ENCODE measurements at places on chromosomes 16 and 17. TPM values are rescaled to one million over a fixed set of nuclear protein-coding genes. Genes with fewer than 3 reads are reported as not detected.
A peak's percentile ranks its signal among the peaks of the same experiment; 100 is the strongest.

GRCh38 chr17:5047446-5047845 is 12.2 kb upstream of the SLC52A1 start:
- DNase-seq: no peak

- no peak for DNase-seq
Observed at GRCh38 chr16:50735629-50736122, 6.2 kb upstream of the CYLD start.

DNA sequence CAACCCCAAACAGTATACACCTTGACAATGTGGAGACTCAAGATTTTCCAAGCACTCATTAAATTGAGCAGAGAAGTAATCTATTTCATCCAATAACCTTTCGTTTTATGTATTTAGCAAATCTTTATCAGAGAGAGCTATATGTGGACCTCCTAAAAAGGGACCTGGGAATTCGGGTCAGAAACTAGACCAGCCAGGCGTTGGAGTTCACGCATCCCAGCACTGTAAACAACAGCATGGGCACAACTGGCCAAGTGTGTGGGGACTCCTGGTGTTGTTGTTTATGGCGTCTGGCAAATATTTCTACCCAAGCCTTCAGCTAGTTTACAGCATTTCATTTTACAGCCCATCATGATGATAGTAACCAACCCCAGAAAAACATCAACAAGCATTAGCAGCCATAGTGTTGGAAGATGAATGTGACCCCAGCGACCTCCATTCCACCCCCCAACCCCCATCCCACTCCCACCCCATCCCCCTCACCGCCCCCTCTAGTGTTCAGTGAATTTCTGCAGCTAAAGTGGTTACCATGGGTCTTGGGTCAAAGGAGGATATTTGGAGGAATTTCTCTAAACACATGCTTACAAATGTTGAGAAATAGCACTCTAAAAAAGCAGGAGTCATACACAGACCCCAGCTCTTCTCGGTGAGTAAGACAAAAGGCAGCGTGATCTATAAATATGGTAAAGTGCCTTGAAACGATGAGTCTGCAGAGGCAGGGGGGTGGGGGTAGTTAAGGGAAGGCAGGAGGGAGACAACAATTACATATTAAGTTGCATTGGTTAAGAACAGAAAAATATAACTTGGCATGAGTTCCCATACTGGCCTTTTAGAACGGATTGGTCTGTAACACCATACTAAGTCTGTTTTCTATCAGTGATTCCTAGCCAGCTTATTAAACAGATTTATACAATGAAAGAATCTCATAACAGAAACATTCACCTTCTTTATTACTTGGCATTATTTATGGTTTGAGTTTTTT is 91.4 kb upstream of the TBX2 start:
- peak; percentile 99 for DNase-seq

DNA sequence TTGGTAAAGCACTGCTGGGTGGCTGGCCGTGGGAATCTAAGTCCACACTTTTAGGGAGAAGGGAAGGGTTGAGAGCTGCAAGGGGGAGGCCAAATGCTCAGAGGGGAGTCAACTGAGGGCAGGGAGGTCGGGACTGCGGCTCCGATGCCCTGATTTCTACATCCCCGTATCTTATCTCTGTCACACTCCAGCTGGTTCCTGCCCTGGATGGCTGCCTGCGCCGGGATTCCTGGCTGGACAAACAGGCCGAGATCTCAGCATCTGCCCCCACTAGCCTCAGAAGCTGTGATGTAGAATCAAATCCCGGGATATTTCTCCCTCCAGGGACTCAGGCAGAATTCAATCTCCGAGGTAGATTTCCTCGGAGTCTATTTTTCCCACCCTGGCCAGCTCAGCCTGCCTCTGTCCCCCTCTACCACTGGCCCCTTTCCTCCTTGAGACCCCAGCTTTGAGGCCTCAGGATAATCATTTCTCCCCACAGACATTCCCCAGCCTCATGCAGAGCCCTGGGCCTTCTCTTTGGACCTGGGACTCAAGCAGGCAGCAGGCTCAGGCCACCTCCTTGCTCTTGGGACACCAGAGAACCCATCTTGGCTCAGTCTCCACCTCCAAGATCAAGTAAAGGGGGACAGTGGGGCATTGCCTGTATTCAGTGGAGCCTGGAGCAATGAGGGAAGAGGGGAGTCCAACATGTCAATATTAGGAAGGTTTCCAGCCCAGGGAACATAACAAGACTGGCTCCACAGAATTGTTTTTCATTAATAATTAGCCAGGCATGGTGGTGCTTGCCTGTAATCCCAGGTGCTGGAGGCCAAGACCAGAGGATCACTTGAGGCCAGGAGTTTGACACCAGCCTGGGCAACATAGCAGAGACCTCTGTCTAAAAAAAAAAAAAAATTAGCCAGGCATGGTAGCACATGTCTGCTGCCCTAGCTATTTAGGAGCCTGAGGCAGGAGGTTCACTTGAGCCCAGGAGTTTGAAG is 1.8 kb downstream of the SHBG start:
- no peak for DNase-seq

GRCh38 chr17:28344435-28344901 is 8.9 kb downstream of the TNFAIP1 start:
- no peak for DNase-seq

- peak; percentile 51 for DNase-seq
Observed at GRCh38 chr17:35540589-35541404, 3.3 kb upstream of the SLFN12L start.

DNA sequence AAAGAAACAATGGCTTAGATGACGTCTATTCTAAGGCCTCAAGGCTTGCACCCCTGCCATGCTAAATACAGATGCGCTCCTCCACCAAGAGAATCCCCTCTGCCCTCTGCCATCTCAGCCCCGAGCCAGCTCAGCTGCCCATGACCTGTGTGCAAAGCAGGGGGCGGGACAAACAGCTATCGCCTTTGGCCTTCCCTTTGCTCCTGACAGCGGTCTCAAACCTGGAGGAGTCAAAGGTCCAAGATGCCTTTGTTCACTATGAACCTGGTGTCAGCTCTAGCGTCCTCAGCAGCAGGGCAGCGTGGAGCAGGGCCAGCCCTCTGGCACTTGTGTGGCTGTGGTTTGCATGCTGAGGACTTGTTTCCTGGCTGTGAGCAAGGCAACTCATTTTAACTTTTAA is 12.3 kb downstream of the SLX4 start:
- no peak for DNase-seq

DNA sequence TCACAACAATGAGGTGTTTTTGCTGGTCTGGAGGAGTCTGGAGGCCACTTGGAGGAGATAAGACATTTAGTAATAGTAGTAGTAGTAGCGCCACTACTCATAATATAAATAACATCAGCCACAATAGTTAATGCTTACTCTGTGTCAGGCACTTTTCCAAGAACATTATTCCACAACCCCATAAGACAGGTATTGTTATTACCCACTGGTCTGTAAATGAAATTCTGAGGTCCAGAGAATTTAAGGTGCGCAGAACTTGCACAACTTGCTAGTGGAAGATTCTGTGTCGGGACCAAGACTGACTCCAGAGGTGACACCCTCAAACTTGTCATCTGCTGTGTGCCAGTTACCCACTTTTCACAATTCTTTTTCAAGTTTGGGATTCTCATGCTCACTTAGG is 106.5 kb downstream of the MRM1 start:
- DNase-seq: no peak

DNA sequence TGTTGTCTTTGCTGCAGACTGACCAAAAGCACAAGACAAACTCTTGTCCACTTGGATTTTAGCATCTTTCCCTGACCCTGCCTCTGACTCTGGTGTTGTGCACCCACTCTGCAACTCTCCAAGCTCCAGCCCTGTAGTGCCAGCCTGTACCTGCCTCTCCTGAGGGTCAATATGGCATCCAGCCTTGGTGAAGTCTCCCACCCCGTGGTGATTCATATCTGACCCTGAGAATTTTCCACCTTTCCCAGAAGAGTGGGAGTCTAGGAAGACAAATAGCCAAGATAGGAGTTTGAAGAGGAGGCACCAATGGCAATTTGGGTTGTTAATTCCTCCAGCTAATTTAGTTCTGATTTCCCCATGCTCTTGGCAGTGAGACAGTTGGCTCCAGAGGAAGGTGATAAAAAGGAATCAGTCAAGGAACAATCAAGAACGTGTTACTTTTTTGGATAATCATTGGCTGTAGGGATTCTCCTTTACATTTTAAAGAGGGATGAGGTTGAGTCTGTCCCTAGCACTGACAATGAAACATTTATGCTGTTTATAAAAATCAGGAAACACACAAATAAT is 416.0 kb downstream of the MAF start:
- DNase-seq: no peak

ASGR2 gene
- polyA plus RNA-seq: not detected

WFDC1 gene
- 6.8 TPM for polyA plus RNA-seq

TERB1 gene
- not detected for polyA plus RNA-seq

HOXB9 gene
- 0.05 TPM for polyA plus RNA-seq

SHCBP1 gene
- 15.6 TPM for polyA plus RNA-seq

TMC7 gene
- 0.16 TPM for polyA plus RNA-seq

ARHGDIG gene
- 0.24 TPM for polyA plus RNA-seq

All from IMR-90 (cell line).